Left ventricle myocardium inferior (tissue), 1 donor: ENCODE measurements at places on chromosomes 5 and 9. TPM values are rescaled to one million over a fixed set of nuclear protein-coding genes. Genes with fewer than 3 reads are reported as not detected.
A peak's percentile ranks its signal among the peaks of the same experiment; 100 is the strongest.

- no peak for DNase-seq
Observed at GRCh38 chr5:36770125-36770524, 106.4 kb upstream of the NIPBL start.

The PCDHGA8 gene
- total RNA-seq, result 8.5 TPM

The SOX30 gene
- total RNA-seq, result 0.08 TPM

- DNase-seq, result no peak
Observed at GRCh38 chr9:135703726-135704125, 1.7 kb downstream of the KCNT1 start.

DNA sequence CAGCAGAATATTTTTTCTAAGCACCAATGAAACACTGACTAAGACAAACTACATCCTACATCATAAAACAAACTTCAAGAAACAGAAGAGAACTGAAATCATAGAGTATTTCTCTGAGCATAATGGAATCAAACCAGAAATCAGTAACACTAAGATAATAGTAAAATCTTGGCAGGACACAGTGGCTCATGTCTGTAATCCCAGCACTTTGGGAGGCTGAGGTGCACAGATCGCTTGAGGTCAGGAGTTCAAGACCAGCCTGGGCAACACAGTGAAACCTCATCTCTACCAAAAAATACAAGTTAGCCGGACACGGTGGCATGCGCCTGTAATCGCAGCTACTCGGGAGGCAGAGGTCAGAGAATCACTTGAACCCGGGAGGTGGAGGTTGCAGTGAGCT is 63.1 kb downstream of the RNF130 start:
- DNase-seq, result no peak

GRCh38 chr9:129327552-129328328 is 149.7 kb upstream of the IER5L start:
- no peak for DNase-seq

The LCN1 gene
- total RNA-seq, result not detected

GRCh38 chr5:174191850-174192655 is 146.5 kb downstream of the NSG2 start:
- no peak for DNase-seq

The GARIN3 gene
- not detected for total RNA-seq

The SLCO4C1 gene
- total RNA-seq, result 0.22 TPM

GRCh38 chr9:129307227-129307970 is 129.3 kb upstream of the IER5L start:
- DNase-seq, result no peak

The PTGDS gene
- 3,579 TPM for total RNA-seq

DNA sequence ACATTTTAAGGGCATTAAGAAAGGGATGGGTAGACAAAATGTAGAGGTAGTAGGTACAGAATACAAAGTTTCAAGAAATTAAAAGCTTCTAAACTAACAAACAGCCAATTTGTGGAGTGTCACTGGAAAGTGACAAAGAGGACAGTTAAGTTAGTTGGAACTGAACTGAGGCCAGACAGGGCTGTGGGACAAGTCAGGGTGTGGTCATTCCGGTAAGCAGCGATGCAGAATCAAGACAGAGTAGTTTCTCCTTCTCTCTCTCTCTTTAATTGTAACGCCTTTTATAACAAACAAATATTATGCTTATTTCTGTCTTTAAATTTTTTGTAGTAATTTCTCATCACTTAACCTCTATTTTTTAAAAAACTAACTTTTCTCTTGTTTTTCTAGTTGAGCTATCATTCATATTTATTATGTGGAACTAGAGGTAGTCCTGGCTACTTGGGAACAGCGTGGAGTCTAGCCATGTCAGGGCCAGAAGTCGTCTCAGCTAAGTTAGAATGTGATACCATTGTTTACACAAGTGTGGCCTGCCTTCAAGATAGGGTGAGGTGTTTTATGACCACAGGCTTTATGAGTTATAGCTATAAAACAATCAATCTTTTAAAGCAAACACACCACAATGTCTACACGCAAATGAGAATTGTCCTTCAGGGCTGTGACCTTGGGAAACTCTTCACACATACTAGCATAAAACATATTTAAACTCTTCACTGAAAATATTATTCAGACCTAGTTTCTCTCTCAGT is 115.3 kb upstream of the CDKN2B start:
- DNase-seq, result no peak

GRCh38 chr5:37165761-37166160 is 83.4 kb downstream of the CPLANE1 start:
- no peak for DNase-seq

- no peak for DNase-seq
Observed at GRCh38 chr5:138840103-138840502, 35.0 kb downstream of the LRRTM2 start.

GRCh38 chr5:1437226-1437829 is 7.9 kb downstream of the SLC6A3 start:
- no peak for DNase-seq

DNA sequence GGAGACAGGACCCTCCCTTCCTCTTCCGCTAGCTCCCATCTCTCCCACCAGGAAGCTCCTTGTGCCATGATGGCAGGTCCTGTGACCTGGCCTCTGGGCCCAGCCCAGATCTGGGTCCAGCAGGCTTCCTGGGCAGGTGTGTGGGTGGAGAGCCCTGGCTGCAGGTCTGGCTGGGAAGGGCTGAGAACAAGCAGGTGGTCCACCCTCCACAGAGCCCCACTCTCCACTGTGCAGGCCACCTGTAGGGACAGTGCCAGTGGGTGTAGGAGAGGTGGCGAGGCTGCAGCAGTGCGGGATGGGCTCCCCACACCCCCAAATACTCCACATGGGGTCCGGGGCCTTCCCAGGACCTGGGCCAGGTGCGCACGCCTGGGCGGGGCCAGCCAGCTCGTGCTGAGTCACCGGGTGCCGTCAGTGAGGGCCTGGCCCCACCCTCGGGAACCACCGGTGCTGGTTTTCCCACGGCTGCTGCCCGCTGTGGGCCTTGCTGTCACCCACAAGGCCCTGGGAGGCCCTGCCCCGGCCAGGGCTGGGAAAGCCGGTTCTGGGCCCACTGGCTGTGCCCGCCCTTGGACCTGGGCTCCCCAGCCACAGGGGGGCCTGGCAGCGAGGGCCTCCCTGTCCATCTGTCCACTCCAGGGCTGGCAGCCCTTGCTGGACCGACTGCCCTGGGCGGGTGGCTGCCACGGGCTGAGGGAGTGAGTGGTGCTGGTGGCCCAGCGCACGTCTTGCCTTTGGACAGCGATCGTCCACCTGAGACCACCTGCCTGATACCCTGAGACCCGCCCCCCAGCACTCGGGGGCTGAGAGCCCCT is 9.3 kb upstream of the NRARP start:
- DNase-seq, result peak; percentile 13

GRCh38 chr5:65271906-65272305 is 209.8 kb downstream of the ADAMTS6 start:
- no peak for DNase-seq

The NR2F1 gene
- total RNA-seq, result 0.47 TPM

GRCh38 chr9:108478431-108479332 is 377.1 kb downstream of the ACTL7B start:
- no peak for DNase-seq

The RMRP gene
- 15,093 TPM for total RNA-seq

GRCh38 chr5:98163796-98164493 is 609.5 kb upstream of the RGMB start:
- no peak for DNase-seq

- no peak for DNase-seq
Observed at GRCh38 chr9:89367281-89367680, 49.0 kb downstream of the SECISBP2 start.

DNA sequence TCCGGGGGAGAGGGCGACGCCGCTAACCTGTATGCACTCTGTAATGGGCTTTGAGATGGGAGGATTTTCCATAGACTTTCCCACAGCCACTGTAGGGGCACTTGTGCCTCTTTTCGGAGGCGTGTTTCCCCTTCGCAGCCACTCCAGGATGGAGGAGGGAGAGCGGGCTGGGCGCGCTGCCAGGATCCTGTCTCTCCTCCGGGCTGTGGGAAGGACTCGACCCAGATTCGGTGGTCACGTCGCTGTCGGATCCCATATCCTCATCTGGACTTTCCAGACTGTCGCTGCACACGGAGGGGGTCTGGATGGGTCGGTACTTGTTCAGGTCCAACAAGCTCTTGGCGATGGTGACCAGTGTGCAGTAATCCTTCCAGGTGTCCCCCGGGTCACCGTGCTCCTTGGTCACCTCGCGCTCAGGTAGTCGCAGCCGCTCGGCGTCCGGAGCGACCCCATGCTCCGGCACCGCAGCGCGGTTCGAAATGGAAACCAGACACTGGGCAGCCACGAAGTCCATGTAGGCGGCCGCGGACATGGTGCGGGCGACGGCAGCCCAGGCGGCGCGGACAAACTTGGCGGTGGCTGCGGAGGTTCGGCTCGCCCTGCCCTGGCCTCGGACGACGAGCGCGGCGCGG is 1.5 kb downstream of the KLF9 start:
- DNase-seq, result peak; percentile 90

- peak; percentile 26 for DNase-seq
Observed at GRCh38 chr9:81372628-81373191, 316.6 kb downstream of the TLE1 start.

GRCh38 chr5:54518818-54519508 is 1.4 kb downstream of the SNX18 start:
- DNase-seq, result no peak

DNA sequence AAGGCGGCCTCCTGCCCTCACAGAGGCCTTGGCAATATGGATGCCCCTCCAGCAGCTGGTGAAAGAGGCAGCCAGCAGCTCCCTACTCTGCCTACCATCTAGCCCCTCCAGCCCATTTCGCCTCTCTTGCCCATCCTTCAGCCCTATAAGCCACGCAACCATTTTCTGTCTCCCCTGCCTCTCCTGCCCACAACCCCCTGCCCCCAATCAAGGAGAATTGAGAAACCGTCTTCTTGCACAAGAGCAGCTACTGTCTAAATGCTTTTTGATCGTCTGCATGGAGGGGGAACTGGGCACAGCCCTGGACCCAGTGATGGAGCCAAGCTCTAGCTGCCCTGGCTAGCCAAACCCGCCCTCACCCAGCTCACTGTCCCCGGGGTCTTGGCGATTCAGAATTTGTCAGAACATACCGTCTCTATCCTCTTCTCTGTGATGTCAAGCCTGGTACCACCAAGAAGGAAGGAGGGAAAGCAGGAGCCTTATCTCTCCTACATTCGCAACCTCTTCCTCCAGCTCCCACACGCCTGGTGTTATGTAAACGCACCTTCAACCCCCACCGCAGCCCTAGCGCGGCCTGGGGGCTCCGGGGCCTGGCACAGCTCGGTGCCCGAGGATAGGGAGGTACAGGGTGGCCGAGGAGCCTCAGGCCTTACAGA is 1.2 kb downstream of the SPRY4 start:
- no peak for DNase-seq

DNA sequence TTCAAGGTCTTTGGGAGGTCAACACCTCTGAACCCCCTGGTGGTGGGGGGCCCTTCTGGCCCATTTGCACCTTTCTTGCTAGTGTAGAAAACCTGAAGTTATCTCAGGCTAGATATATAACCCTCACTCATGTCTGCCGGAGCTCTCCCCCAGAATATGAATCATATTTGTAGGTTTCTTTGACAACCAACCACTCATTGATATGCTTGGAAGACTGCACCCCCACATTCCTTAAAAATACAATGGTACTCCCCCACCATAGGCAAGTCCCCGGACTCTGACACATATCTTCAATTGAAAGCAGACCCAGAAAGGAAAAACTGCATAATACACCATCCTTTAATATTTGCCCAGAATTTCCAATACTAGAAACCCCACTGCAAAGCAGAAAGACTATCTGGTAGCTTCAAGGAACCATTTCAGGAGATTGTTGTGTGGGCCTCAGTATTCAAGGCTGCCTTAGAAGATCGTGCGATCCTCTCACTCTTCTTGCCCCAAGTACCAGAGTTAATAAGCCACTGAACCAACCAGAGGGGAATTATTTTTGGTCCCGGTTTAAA is 978 bp upstream of the UBE2B start:
- DNase-seq, result no peak

DNA sequence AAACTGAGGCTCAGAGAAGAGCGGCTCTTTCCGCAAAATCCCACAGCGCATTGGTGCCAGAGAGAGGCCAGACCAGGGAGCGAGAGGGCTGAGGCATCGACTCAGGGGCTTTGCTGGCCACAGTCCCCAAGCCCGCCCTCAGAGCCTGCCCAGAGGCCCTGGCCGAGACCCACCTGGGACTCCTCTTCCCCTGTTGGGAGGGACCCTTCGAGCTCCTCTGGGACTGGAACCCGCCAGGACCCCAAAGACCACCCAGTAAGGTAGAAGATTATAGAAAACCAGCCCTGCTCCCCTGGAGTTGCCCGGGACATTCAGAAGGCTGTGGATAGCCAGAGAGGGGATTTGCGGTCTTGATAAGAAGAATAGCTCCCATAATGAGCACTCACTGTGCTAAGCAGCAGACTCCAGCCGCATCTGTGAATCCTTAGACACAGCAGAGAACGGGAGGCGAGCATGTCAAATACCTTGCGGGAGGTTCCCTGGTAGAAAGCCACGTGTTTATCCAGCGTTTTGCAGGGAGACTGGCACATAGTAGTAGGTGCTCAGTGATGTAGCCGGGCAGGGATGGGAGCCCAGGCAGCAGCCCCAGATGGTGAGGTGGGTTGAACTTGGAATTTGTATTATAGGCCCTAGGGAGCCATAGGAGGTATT is 651 bp upstream of the AK1 start:
- DNase-seq, result no peak

The PFN3 gene
- not detected for total RNA-seq

The CLIC3 gene
- total RNA-seq, result 1.6 TPM

- DNase-seq, result no peak
Observed at GRCh38 chr5:96481009-96481786, 48.1 kb upstream of the PCSK1 start.

The ADGRD2 gene
- not detected for total RNA-seq

DNA sequence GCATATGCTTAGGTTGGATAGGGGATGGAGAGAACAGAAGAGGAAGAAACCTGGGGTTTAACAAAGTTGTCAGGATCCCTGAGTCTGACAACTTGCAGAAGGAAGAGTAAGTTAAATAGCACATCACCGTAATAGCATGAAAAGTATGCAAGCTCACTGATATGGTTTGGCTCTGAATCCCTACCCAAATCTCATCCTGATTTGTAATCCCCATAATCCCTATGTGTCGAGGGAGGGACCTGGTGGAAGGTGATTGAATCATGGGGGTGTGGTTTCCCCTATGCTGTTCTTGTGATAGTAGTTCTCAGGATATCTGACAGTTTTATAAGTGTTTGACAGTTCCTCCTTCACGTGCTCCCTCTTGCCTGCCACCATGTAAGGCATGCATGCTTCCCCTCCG is 193.3 kb downstream of the PSAT1 start:
- DNase-seq, result no peak

DNA sequence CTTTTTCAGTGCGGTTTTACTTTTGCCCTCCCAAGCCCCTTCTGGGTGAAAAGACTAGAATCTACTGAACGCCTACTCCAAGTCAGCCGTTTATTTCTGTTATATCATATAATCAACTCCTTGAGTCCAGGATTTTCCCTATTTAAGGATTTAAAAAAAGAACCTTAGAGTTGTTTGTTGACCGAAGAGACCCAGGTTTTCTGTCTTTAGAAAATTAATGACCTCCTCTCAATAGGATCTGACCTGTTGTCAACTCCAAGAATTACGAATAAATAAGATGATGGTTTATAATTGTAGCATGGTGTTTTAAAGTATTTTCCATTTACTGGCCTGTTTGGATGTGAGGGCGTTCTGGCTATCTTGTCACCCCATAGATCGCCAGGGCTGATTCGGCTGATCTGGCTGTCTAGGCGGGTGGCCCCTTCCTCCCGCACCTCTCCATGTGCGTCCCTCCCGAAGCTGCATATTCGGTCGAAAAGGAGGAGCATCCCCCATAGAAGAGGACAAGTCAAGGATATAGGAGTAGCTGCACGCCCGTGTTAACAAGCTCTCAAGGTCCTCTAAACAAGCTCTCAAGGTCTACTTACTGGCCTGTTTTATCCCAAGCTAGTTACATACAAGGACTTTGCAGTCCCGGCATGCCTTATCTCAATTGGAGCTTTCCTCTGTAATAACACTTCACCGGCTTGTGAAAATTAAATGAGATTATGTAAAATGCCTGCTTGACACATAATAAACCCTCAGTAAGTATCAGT is 1.1 kb upstream of the UBAP2 start:
- DNase-seq, result no peak
